NCI-H1105 (cell line): ENCODE measurements at places on chromosomes 6 and 20.

DNA sequence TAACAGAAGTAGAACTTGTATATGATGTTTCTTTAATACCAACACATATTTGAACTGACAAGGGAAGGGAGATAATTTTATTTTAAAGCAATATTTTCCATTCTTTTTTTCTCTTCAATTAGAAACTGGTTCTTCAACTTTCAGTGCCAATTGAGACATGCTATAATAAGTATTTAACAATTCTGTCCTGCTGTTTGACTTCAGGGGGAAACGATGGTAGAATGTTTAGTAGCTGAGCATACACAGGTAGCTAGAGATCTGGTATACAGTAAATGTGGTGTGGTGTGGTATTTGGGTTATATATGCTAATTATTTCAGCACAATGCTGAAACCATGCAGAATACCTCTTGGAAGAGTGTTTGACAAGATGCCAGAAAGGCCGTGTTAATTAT is 156.9 kb downstream of the ARID1B start:
- DNase-seq: peak; percentile 84

DNA sequence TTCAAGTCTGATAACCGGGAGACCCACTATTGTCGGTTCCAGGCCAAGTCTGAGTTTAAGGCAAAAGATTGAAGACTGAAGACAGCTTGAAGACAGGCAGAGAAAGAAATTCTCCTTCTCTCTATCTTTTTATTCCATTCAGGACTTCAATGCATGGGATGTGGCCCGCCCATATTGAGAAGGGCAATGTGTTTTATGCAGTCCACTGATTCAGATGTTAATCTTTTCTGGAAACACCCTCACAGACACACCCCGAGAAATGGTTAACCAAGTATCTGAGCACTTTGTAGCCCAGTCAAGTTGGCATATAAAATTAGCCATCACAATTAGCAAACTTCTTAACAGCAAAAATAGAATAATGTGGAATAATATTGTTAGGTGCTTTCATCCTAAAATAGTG is 75.5 kb upstream of the FABP7 start:
- DNase-seq: no peak

- DNase-seq: no peak
Observed at GRCh38 chr20:6362245-6362644, 239.4 kb upstream of the FERMT1 start.

DNA sequence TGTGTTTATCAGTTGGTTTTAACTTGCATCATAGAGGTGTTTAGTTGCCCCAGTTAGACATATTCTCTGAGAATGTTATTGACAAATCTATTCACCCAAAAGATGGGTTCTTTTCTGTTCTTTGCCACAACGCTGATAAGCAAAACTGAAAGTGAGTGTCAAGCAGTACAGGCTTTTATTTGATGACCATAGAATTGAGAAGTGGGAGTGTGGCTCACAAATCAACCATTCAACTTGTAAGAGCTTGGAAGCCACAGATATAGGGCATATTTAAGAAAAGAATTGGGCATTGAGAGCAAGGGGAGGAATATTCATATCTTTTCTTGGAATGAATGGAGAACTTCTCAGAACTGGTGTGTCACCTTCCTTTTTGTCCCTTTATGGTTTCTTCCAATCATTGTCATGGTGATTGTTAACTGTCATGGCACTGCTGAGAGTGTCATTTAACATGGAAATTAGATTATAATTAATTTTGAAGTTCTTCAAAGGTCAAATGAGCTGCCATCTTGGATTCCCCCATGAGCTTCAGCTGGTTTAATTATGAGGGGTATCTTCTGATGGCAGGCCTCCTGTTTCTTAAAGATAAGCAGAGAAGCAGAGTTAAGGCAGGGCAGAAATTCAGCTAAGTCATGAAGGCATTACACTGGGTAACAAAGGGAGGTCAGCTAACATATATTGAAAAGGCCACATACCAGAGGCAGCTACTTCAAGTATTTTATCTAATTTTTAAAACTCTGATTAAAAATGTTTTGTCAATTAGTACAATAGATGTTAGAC is 254.0 kb upstream of the HTR1E start:
- DNase-seq: no peak

DNA sequence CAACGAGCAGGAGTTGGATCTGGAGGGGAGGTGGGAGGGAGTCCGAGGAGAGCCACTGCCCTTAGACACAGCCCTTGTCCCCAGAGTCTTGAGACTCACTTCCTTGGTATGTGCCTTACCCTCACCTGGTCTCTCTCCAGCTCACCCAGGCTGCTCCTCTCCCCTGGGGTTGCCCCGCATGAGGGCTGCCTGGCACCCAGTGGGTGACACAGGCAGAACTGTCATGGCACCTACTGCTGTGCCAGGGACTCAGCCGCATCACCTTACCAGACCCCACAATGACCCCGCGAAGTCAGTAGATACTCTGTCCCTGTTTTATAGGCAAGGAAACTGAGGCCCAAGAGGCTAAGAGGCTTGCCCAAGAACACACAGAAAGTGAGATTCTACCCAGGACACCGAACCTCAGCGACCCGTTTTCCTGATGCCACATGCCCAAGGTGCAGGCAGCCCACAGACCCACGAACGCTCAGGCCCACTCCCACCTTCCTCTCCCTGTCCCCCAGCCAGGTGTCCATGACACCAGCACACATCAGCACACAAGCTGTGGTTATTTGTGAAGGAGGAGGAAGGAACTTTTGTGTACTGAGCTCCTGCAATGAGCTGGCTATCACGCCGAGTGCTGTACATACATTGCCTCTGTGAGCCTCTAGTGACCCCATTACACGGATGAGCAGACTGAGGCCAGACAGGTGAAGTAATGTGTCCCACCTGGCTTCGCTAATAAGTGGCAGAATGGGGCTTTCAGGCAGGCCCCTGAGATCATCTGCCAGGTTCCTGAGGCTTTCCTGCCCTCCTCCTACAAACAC is 168.1 kb downstream of the GRM4 start:
- no peak for DNase-seq

- no peak for DNase-seq
Observed at GRCh38 chr6:24933868-24934401, 1.8 kb downstream of the RIPOR2 start.

DNA sequence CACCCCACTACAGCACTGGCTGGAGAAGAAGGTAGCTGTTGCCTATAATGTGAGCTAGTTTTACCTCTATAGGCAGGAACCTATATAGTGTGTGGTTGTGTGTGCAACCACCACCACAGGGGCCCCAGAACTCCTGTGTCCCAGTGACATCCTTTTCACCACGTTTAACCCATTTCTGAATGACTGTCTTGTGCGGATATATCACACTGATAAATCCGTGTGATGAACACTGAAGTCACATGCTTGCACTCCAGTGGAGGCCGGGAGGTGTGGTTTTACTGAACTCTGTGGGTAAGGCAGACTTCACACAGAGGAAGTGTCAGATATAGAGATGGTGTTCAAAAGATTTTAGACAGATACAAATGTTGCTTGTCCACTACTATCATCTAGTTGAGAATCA is 32.5 kb downstream of the SDHAF4 start:
- no peak for DNase-seq

DNA sequence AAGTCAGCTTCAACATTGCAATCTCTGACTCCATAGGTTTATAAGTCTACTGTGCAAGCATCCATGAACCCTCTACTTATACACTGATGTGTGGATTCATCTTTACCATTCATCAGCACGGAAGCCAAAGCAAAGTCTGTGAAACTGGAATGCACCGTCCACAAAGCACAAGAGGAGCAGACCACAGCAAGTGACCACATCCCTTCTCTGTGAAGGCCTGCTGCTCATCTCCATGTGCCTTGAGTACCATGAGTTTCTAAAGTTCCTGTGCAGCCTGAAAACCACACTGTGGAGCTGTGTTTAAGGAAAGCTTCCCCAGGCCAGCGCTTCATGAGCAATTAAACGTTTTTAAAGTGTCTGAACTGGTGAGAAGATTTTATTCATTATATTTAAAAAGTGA is 20.0 kb downstream of the GABRR1 start:
- DNase-seq: no peak

GRCh38 chr6:170266061-170266825 is 24.6 kb downstream of the DLL1 start:
- no peak for DNase-seq

- no peak for DNase-seq
Observed at GRCh38 chr6:151068761-151069312, 170.9 kb upstream of the AKAP12 start.

- no peak for DNase-seq
Observed at GRCh38 chr6:22613695-22614094, 44.3 kb downstream of the HDGFL1 start.

GRCh38 chr6:117544716-117545115 is 57.6 kb downstream of the GOPC start:
- no peak for DNase-seq

- no peak for DNase-seq
Observed at GRCh38 chr6:56463443-56463842, 179.2 kb downstream of the DST start.

DNA sequence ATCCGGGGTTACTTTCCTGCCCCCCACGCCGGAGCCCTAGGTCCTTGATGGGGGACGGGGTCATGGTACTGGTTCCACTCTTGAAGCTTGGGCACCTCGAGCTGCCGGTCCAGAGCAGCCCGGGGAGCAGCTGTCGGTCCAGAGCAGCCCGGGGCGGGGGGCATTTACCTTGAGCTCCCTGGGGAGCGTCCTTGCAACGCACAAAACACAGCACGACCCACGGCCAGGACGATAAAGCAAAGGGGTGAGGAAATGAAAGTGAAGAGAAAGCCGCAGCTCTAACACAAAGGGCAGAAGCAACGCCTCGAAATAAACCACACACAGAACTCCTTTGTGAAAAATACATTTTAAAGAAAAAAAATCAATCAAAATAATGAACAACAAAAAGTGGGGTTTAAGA is 39.1 kb downstream of the KCNQ2 start:
- DNase-seq: no peak

- DNase-seq: no peak
Observed at GRCh38 chr6:108619431-108620197, 58.9 kb downstream of the FOXO3 start.

DNA sequence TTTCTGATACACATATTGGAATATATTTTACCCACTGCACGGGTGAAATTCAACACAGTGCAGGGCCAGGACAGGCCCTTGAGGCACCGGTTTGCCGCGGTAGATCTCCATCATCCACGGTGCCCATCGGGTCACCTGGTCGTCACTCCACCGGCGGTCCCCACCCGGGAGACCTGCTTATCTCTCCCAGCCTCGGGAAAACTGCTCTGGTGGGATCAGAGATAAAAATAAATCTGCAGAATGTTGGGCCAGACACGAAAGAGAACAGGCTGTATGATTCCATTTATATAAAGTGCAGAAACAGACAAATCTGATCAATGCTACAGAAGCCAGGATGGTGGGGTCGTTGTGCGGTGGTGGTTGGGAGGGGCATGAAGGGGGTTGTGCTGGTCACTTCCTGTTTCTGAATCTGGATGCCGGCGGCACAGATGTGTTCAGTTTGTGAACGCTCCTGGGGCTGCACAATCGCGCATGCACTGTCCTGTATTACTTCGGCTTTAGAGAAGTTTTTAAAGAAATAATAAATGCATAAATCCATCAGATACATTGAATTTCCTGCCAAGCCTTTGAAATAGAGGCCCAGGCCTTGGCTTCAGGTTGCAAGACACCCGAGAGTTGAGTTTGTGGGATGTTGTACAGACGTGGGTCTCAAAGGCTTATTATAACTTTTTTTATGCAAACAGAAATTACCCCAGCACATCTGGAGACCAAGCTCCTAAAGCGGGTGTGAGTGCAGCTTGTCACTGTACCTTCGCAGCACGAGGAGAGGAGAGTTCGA is 54.3 kb downstream of the ANKRD60 start:
- DNase-seq: no peak

DNA sequence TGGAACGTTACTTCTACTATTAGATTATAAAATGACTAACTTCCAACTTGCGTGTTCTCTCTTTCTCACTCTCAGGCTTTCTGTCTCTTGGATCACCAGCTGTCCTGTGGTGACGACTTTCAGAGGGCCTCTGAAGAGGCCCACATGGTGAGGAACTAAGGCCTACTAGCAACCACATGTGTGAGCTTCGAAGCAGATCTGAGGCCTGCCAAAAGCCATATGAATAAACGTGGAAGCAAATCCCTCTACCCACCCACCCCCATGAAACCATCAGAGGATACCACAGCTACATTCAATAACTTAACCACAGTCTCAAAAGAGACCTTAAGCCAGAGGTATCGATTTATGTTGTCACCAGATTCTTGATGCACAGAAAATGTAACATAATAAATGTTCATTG is 13.5 kb upstream of the BMP5 start:
- no peak for DNase-seq

DNA sequence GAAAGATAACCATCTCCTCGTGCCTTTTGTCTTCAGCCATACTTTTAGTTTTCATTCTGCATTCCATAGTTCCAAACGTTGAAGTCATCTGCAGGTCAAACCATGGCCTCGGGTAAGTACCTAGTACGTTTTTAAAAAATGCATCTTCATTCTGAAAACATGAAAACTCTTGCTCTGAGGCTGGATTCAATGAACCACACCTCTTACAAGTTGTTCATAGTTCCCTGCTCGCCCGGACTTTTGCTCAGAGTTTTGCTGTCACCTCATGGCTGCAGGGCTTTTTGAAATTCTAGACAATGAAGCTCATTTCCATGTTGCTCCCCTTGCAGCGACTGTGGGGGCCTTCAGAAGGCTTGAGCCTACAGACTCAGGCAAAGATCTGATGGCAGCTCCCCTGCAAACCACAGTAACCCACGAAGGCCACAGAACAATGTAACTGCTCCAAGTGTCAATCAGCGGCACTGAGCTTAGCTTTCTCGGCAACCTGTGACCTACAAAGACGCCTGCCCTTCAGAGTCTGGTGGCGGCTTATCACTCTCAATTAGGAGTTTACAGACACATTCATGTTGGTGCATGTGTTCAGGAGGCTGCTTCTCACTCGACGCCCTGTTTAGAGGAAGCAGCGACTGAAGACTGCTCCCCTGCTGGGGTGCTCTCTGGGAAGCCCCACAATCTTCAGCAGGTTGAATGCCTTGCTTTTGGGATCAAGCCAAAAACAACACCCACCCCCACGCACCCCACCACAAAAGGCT is 61.2 kb downstream of the FOXC1 start:
- no peak for DNase-seq

DNA sequence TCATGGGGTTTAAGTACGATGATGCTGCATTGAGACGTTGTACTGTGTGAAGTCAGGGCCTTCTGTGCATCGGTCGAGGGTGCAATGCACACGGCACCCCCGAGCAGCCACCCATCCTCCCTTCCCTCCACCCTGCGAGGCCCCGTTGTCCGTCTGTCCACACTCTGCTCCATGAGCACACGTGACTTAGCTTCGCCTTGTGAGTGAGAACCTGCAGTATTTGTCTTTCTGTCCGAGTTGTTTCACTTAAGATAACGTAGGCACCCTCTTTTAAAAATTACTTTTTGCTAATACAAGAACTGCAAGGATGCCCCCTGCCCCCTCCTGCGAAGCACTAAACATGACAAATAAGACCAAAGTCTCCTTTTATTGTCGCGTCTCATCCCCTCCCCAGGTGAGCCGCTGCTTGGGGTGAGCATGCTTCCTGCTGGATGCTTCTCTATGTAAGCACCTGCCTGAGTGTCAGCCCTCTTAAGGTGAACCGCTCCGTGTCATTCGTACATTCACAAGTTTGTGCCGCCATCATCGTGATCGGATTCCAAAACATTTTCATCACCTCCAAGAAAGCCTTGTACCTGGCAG is 3.6 kb upstream of the RBBP8NL start:
- no peak for DNase-seq
